Stimulated activated naive B cell treated with anti-CD40 and anti-IgM and Interleukin-4, amounts not matched to agents 10 μg/mL and 1 μg/mL and 100 μg/mL, for 72 hours (primary cell): ENCODE measurements at places on chromosomes 2 and 18.

- DNase-seq, result no peak
- H3K27ac ChIP-seq, result no peak overlapping the region
- no peak overlapping the region for H3K4me3 ChIP-seq
- no peaks in the 10 kb centered on the region for H3K36me3 ChIP-seq
These were observed 119.5 kb downstream of the LIPG start for GRCh38 chr18:49681387-49681786.

DNA sequence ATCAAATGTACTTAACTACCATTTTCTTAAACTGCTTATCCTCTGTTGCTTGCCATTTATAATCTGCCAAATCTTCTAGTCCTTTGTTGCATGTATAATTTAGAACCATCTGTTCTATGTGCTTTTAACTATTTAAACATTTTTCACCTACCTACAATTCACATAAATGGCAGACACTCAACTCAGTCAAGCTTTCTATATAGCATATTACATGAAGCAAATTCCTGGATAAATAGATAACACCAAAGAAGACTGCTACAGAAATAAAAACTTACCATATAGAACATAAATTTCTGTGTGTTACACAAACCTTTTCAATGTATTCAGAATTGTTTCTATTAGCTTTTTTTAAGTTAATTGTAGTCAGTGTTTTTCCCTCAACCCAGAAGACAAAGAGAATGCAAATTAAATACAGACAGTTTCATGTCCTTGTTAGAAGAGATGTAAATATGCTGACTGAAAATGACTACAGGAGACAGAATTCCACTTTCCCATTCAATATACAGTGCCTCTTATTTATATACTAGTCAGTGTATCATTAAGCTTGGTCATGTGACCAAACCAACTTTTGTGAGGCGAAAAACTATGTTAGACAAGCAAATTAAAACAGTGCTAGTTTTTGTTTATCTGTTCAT is 2.6 kb downstream of the BAZ2B start:
- H3K27ac ChIP-seq, result no peak overlapping the region
- no peak for DNase-seq
- peak overlapping the region; percentile 3 for H3K4me3 ChIP-seq
- H3K4me1 ChIP-seq, result peaks cover 20% of the 10 kb centered on the region
- no peaks in the 10 kb centered on the region for H3K36me3 ChIP-seq

DNA sequence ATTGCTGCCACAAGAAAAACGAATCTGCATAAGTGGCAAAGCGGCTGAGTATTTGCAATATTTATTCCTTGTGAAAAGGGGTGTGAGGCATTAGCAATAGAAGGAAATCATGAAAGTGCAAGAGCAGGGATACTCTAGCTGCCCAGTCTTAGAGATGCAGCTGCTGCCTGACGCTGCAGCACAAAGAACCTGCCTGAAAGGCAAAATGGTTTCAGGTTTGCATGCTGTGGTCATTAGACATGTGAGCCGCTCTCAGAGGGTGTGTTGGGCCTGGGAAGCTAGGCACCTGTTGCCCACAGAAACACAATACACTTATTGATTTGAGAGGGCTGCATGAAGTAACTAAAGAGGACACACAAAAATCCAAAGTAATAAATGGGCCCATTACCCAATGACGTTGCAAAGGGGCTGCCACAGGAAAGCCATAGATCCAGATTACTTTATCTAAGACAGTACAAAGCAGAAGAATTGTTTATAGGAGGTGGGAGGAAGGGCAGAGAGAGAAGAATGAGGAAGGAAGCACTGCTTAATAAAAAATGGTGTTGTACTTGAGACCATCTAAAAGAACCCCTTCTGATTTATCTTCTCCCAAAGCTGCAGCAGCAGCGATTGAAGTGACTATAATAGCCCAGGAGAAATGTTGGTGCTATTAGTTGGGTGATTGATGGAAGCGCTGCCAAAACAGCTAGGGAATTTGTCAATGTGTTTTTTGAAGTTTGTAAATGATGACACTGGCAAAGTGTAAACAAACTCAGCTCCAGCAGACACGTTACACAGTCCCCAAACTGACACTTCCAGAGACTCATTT is 492.4 kb upstream of the ACVR2A start:
- H3K4me1 ChIP-seq, result no peaks in the 10 kb centered on the region
- H3K27ac ChIP-seq, result no peak overlapping the region
- H3K36me3 ChIP-seq, result no peaks in the 10 kb centered on the region
- no peaks in the 10 kb centered on the region for H3K27me3 ChIP-seq
- H3K4me3 ChIP-seq, result no peak overlapping the region
- DNase-seq, result no peak

DNA sequence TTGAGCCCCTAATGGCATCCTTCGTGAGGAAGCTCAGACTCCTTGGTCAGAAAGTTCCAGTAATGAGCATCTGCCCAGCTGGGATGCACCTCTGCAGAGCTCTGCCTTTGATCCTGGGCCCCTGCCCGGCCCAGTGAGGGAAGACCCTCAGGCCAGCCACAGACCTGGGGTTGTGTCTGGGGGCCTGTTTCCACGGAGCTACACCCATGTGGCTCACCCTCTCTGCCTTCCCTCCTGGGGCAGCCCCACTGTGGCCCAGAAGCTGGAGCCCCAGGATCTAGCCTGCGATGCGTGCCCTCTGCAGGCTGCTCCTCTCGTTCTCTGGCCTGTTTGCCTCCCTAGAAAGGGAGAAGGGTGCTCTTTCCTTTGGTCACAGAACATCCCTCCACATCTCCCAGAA is 9.8 kb downstream of the KCNF1 start:
- peaks cover 14% of the 10 kb centered on the region for H3K27me3 ChIP-seq
- H3K4me1 ChIP-seq, result peaks cover 7% of the 10 kb centered on the region
- no peaks in the 10 kb centered on the region for H3K36me3 ChIP-seq

- H3K27me3 ChIP-seq, result no peaks in the 10 kb centered on the region
- H3K4me1 ChIP-seq, result no peaks in the 10 kb centered on the region
- H3K4me3 ChIP-seq, result no peak overlapping the region
- DNase-seq, result no peak
- H3K36me3 ChIP-seq, result no peaks in the 10 kb centered on the region
These were observed 179.6 kb downstream of the DSC3 start for GRCh38 chr18:30862900-30863299.

DNA sequence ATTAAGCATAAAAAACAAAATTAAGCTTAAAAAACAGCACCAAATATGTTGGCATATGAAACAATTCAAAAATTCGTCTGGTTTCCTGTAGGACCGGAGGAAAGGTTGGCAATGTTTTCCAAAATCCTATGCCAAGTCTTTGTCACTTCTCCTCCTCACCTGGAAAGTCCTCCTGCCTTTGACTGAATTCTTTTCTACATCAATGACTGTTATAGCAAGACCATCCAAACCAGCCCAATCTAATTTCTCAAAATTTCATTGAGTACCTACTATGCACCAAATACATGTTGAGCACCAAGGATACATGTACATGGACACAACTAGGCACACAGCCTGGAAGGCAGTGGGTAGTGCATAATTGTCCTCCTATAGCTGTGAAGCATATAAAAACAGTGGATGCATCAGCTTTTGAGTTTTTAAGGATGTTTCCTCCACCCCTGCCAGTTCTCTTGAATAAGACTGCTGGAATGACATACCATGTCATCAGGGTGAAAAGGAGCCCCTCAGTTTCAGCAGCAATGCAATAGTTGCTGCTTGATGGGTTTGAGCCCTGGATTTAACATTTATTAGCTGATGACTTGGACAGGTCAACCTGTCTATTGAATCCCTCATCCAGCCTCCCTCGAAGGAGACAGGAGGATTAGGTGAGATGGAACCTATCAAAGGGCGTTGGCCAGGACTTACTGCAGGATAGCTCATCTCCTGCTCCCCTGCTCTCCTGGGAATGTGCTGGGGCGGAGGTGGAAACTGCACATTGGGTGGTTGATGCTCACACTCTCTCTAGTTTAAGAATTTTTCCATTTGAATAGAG is 4.5 kb downstream of the FABP1 start:
- H3K36me3 ChIP-seq, result no peaks in the 10 kb centered on the region
- H3K4me3 ChIP-seq, result no peak overlapping the region
- DNase-seq, result no peak
- H3K27ac ChIP-seq, result no peak overlapping the region
- no peaks in the 10 kb centered on the region for H3K4me1 ChIP-seq
- peaks cover 19% of the 10 kb centered on the region for H3K27me3 ChIP-seq

DNA sequence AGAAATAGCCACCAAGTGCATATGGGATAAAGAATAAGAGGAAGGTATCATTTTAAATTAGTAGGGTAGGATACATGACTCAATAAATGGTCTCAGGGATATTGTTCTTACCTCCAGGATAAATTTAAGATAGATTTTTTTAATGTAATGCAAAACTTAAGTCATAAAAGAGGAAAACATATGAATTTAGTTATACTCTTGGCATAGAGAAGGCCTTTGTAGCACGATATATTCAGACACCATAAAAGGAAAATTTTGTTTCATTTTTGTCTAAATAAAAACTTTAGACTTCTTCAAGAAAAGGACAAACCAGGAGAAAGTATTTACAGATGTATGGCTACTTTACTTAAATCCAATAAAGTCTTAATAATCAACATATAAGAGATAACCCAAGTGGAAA is 78.5 kb upstream of the CAB39 start:
- H3K27me3 ChIP-seq, result no peaks in the 10 kb centered on the region
- H3K4me1 ChIP-seq, result peaks cover 9% of the 10 kb centered on the region
- no peak overlapping the region for H3K4me3 ChIP-seq
- no peak overlapping the region for H3K27ac ChIP-seq
- no peaks in the 10 kb centered on the region for H3K36me3 ChIP-seq

DNA sequence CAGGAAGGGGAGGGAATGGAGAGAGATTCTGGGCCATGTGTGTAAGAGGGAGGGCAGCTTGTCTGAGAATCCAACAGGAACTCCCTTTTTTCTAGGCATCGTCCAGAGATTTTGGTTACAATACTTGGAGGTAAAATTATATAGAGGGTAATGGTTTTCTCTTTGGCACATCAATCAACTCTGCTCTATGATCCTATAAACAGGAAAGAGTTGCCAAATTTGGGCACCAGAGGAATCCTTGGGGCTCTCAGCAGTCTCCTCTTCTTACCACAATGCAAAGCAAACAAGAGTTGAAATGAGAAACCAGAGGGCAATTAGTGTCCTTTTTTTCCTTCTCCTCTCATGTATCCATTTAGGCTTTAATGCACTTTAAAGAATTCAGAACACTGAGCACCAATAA is 243.4 kb downstream of the SLC8A1 start:
- no peak for DNase-seq
- H3K27me3 ChIP-seq, result no peaks in the 10 kb centered on the region
- no peak overlapping the region for H3K27ac ChIP-seq
- no peaks in the 10 kb centered on the region for H3K36me3 ChIP-seq
- peaks cover 22% of the 10 kb centered on the region for H3K4me1 ChIP-seq
- no peak overlapping the region for H3K4me3 ChIP-seq

GRCh38 chr18:54871231-54871630 is 43.0 kb downstream of the RAB27B start:
- peaks cover 5% of the 10 kb centered on the region for H3K27me3 ChIP-seq
- no peaks in the 10 kb centered on the region for H3K4me1 ChIP-seq
- no peak overlapping the region for H3K4me3 ChIP-seq
- H3K36me3 ChIP-seq, result no peaks in the 10 kb centered on the region
- no peak for DNase-seq

DNA sequence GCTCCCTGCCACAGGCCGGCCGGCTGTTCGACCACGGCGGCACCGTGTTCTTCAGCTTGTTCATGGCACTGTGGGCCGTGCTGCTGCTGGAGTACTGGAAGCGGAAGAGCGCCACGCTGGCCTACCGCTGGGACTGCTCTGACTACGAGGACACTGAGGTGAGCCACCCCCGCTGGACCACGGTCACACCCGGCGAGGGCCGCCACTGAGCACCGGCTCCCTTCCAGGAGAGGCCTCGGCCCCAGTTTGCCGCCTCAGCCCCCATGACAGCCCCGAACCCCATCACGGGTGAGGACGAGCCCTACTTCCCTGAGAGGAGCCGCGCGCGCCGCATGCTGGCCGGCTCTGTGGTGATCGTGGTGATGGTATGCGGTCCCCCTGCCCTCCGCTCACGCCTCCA is 20.8 kb downstream of the ANO7 start:
- H3K4me1 ChIP-seq, result no peaks in the 10 kb centered on the region
- no peaks in the 10 kb centered on the region for H3K27me3 ChIP-seq
- H3K36me3 ChIP-seq, result no peaks in the 10 kb centered on the region
- no peak overlapping the region for H3K27ac ChIP-seq

DNA sequence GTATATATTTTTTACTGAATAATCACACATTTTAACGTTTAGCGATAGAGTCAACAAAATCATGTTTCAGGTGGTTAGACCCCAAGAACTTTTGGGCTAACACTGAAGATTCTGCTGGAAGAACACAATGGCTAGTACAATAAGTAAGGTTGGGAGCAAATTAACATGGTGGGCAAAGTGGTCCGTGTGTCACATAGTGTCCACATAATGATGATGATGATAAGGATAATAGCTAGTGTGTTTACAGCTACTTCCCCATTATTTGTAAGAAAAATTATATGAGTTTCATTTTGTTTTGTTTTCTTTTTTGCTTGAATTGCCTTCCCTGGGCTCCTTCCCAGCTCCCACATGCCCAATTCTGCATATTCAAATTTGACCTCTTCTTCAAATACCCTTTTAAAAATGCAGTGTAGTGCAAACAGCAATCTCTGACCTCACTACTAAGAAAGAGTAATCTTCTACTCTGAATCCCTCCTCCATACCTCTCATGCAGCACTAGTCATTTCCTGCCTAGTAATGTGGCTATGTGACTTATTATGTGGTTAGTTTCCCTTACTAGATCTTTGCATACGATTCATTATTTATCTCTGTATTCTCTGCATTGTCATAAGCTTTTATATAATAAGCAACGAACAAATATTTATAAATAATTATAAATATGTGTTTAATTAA is 16.9 kb upstream of the VPS54 start:
- H3K4me3 ChIP-seq, result no peak overlapping the region
- H3K27me3 ChIP-seq, result no peaks in the 10 kb centered on the region
- H3K27ac ChIP-seq, result no peak overlapping the region
- H3K36me3 ChIP-seq, result no peaks in the 10 kb centered on the region
- no peak for DNase-seq

DNA sequence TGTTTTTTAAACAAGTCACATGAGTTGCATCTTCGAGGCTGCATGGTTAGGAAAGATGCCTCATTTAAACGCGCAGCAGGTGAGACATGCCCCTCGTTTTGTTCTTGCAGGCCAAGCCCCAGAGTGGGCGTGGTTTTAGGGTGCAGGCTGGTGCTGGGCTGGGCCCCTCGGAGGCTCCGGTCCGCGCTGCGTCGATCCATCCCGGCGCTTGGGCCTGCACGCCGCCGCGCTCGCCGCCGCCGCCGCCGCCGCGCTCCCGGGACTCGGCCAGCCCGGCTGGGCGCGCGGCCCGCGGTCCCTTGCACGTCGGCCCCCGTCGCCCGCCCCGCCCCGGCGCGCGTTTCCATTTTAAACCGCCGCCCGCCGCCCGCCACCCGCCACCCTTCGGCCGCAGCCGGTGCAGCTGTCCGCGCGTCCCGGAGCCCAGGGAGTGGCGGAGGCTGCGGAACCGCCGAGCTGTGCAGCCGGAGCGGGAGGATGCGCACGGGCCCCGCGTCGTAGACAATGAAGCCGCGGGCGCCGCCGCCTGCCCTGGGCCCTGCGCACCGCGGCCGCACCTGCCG is 175.5 kb downstream of the AGAP1 start:
- DNase-seq, result no peak
- peaks cover 76% of the 10 kb centered on the region for H3K27me3 ChIP-seq
- H3K4me1 ChIP-seq, result peaks cover 10% of the 10 kb centered on the region
- no peak overlapping the region for H3K27ac ChIP-seq

GRCh38 chr2:113053666-113054065 is 999 bp upstream of the IL36B start:
- H3K4me1 ChIP-seq, result no peaks in the 10 kb centered on the region
- H3K36me3 ChIP-seq, result peaks cover 3% of the 10 kb centered on the region
- no peak for DNase-seq
- peaks cover 22% of the 10 kb centered on the region for H3K27me3 ChIP-seq
- no peak overlapping the region for H3K27ac ChIP-seq
